ENCODE measurements at places on chromosomes 3 and 15.

- DNase-seq: no peak
Measured at GRCh38 chr3:49937090-49937489, 2.9 kb upstream of the RBM6 start.

GRCh38 chr3:29922992-29923746, 642.3 kb downstream of the RBMS3 start:
- peak; percentile 80 for DNase-seq

DNA sequence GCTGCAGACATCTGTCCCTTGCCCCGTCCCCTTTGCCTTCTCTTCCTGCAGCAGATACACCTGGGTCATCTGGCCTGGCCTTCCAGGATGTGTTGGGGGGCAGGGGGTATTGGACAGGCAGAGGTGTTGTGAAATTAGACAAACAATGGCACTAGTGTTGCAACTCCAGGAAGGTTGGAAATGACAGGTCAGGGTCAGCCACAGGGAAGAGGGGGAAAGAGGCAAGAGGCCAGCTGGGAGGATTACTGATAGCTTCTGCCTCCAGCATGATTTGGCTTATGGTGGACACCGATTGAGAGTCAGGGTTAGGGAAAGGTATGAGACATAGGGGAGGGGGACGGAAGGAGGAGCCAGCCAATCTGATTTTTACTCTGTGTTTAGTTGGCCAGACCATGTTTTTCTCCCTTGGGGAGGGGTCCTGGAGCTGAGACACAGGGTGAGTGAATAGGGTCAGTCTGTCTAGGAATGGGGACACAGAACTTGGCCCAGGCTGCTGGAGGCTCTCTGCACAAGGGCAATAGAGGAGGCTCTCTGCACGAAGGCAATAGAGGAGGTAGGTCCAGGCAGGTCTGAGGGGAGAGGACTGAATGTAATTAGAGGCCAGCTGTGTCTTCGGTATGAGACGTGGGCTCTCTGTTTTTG, 3.4 kb upstream of the ATP2B2 start:
- DNase-seq: no peak

DNA sequence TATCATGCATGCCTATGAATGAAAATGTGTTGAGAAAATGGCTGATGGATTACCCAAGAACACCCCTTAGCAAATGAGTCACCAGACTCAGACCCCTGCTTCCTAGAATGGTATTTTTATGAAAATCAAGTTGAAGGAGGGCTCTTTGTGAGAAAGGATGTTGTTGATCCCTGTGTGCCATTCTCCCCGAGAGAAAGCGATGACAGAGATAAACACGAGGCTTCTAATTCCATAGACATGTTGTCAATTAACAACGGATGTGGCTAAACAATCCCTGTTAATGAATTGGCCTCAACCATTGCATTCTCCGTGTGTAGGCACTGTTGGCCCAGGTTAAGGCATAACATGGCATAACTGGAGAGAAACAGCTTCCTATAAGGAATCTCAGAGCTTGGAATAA, 5.8 kb upstream of the OXTR start:
- no peak for DNase-seq

DNA sequence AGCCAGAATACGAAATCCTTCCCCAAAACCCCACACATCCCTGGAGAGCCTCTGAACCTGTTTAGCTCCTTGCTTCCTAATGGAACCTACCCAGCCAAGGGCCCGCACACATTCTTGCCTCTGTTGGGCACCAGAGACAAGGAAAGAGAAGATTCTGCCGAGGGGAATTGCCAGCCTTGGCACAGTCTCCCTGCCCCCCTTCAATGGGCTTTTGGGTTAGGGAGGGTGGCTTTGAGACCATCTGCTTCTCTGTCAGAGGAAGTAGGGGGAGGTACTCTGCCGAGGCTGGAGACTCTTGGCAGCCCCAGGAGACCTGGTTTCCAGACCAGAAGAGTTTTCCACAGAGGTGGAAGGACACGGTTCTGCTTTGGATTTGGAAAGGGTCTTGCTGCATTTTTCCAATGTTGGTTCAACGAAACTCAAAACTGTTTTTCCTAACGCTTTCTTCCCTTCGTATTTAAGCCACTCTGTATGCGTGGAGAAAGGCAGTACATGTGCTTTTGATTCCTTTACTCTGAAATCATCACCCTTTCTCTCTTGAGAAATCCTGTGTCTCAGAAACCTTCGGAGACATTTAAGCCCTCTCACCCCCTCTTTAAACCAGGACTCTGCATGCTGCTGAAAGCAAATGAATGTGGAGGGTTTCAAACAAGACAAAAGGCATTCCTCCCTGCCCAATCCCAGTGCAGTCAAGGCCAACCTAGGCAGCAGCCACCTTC, 78.8 kb upstream of the PRR23C start:
- DNase-seq: no peak
